ENCODE measurements at places on chromosomes 3 and 15. TPM values are rescaled to one million over a fixed set of nuclear protein-coding genes. Genes with fewer than 3 reads are reported as not detected.

DNA sequence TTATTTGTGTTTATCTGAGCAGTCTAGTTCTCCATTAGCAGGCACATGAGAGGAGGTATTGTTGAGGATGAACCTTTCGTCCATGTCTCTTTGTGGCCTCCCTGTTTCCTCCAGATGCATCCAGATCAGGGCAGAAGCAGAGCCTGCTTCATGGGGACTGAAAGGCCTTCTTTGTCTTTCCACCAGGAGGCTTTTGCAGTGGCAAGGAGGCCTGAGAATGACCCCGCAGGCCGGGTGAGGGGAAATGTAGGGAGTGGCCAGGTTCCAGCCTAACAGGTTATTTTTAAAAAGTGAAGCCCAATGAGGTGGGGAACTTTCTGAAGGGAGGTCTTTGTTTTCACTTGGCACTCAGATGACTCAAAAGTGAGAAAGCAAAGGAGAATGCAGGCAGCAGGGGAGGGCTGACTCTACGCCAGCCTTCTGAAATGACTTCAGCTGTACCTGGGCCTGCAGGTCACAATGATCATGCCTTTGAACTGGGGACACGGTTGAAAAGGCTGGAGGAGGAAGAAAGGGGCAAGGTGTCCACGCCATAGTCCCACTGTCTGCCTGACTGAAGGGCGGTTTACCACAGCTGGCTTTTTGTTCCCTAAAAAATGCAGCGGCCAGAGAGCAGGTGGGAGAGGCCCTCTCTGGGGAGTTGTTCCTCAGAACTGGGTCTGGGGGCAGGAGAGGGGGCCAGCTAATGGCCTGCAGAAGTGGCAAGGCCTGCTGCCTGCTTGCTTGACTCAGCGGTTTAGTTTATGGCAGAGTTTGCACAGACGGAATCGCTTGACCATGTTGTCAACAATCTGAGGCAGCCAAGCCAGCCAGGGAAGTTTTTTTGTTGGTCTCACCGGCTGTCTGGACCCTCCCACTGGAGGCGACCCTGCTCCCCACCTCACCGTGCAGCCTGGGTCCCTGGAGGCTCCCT lies 28.7 kb downstream of the CMTM7 start:
- peak; percentile 98 for DNase-seq

DNA sequence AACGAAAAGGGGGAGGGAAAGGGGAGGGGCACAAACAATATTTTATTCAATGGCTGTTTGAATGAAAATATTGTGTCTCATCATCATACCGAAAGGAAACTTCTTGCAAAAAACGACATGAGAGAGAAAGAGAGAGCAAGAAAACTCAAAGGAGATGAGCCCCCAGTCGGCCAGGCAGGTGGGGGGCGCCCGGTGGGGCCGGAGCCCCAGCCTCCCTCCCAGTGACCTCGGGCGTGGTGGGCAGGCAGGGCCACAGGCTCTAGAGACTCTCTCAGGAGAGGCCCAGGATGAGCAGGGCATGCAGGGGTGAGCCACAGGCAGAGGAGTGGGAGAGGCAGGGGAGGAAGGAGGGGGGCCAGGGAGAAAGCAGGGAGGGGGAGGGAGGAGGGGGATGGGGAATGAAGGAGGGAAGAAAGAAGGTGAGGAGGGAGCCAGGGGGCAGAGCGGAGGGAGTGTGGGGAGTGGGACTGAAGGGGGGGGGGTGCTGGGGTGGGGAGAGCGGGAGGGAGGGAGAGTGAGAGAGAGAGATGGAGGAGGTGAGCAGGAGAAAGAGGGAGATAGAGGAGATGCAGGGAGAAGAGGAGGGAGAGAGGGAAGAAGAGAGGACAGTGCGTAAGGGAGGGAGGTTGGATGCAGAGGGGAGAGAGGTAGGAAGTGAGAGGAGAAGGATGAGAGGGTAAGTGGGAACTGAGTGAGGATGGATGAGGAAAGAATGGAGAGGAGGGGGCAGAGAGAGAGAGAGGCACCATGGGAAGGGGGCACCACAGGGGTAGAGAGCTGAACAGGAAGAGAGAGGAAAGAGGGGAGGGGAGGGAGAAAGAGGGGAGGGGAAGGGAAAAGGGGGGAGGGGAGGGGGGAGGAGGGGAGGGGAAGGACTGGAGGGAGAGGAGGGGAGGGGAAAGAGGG lies 14.1 kb upstream of the TMEM115 start:
- no peak for DNase-seq

- DNase-seq: no peak
Observed at GRCh38 chr3:183400352-183400751, 28.1 kb downstream of the MCF2L2 start.

DNA sequence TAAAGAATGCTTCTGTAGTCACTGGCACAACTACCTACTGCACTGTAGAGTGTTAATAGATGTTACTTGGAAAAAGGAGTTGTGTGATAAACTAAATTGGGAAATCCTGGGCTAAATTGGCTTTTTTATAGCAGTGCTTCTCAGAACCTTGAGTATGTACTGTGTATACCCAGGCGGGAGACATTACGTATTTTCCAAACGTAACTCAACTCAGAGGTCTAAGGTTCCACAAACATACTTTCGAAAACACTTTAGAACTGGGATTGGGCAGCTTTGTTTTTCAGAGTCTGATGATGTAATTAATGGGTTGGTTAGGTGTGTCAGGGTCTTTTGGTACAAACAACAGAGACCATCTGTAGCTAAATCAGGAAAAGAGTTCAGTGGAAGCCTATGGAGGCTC lies 53.5 kb upstream of the CHST2 start:
- no peak for DNase-seq

DNA sequence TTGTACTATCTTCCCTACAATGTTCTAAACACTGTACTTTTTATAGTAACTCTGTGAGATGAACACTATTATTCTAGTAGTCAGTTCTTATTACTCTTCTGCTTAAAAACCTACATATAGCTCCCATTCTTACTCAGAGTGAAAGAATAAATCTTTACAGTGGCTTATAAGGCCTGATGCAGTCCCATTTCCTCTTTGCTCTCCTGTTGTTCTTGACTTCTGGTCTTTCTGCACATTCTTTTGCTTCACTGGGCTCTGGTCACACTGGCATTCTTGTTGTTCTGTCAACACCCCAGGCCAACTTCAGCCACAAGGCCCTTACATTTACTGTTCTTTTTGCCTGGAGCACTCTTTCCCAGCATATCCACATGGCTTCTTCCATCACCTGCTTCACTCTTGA lies 58.2 kb upstream of the TP63 start:
- DNase-seq: no peak

DNA sequence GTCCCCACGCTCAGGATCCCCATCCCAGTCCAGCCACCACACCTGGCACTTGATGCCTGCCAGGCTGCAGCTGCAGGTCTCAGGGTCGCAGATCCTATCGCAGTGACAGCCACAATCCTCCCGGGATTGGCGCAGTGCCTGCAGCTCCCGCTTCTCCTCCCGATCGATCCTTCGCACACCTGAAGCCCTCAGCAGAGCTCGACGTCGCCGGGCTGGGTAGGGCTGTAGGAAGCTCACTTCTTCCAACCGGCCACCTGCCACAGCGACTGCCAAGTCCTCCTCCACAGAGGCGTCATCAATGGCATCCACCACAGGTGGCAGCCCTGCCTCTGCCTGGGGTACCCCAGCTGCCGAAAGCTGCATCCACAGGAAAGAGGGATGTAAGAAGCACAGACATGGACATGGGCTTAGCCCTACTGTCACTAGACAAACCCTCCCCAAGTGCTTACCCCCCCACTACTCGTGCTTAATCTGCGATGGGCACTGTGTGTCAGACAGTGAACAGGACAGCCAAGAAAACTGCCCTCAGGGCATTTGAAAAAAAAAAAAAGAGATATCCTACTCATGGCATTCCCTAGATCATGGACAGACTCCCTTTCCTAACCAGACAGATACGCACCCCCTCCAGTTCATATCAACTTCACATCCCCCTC lies 9.2 kb downstream of the CSRNP1 start:
- DNase-seq: no peak

DNA sequence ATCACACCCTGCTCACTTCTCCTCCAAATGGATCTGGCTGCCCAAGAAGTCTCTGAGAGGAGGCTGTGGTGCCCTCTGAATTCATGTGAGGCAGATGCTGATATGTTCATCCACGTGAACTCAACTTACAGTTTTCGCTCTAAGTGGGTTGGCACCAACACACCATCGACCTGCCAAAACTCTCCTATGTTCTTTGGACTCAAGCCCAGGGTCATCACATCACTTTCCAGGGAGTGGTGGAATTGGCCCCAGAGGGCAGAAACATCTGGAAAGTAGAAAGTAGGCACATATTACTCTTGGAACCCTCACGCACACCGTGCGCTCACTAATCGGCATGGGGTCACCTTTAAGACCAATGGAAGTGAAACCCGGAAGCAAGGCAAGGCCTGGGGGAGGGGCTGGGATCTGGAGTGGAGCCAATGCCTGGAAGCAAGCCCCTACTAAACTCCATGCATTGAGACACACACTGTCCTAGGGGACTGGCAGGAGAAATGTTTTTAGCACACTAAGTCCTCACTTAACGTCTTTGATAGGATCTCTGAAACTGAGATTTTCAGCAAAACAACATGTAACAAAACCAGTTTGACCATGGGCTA lies 41.4 kb downstream of the SSUH2 start:
- no peak for DNase-seq

GRCh38 chr3:104437131-104437750 lies 929.5 kb upstream of the ALCAM start:
- DNase-seq: peak; percentile 75

- peak; percentile 41 for DNase-seq
Observed at GRCh38 chr3:143155756-143156155, 36.2 kb downstream of the CHST2 start.

DNA sequence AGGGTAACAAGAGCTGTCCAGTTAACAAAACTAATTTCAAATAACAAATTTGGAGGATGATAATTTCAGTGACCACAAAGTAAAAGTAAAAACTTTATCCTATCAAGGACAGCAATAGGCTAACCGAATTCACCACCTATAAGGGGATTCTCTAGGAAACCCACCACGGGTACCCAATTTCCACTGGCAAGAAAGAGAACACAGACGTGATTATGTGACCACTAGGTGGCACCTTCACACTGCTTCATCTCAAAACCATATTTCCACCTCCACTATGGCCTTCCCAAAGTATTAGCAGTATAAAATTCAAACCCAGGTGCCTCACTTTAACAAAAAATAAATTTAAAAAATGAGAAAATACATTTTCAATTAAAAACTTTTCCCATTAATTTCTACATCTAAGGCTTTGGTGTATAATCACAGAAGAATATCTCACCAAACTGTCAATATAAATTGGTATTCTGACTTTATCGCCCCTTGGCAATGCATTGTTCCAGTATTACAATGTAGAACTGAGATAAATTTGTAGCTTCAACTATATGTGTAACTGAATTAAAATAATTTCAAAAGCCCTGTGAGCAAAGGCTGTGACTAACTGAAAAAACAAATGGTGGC lies 96.5 kb downstream of the FSIP1 start:
- DNase-seq: peak; percentile 36

- DNase-seq: no peak
Observed at GRCh38 chr3:67699882-67700281, 45.5 kb upstream of the SUCLG2 start.

GRCh38 chr3:139619484-139619883 lies 58.3 kb downstream of the NMNAT3 start:
- DNase-seq: no peak

DNA sequence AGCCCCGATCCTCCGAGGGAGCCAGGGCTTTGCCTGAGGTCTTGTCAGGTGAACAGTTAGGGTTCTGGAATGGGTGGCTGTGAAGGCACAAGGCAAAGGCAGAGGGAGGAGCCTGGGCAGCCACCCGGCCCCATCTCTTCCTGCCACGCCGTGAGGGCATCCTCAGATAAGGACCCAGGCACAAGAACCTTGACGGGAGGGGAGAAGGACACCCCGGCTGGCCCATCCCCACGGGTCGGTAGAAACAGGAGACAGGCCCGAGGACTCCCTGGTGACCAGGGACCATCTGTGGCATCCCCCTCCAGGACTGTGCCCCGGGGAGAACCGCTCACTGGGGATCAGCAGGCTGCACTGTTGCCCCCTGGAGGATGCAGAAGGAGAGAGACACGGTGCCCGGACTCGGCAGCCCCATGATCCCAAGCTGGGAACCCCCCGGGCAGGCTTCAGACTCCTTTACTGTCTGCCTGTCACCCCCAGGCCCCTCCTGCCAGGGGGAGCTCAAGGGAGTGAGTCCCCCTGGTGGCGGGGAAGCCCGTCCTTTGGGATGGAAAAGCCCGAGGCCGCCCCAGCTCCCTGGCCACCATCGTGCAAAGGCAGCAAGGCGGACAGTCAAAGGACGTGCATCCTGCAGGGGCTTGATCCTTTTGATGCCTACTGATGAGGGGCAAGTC lies 12.3 kb upstream of the PCSK6 start:
- DNase-seq: no peak

- DNase-seq: no peak
Observed at GRCh38 chr3:114375608-114376421, 82.0 kb downstream of the TIGIT start.

DNA sequence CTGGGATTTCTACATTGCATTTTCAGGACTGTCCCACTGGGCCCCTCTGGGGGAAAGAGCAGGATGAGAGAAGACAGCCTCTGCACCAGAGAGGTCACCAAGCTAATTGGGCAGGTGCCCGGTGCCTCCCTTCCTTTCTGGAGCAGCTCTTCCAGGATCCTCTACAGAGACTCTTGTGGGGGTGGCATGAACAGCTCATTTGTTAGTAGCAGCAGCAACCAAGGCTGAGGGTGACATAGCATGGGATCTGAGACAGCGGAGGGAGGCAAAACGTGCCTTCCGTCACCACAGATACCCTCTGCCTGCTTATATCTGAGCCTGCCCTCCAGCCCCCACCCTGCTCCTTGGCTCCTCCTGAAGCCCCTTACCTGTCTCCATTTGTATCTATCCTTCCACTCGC lies 83.1 kb upstream of the OXTR start:
- no peak for DNase-seq

- no peak for DNase-seq
Observed at GRCh38 chr3:73073091-73073707, 11.7 kb downstream of the EBLN2 start.

ZNF385D gene
- polyA plus RNA-seq: 7.1 TPM

C3orf85 gene
- not detected for polyA plus RNA-seq

CYP1A2 gene
- not detected for polyA plus RNA-seq

UACA gene
- 19.0 TPM for polyA plus RNA-seq

TMEM207 gene
- polyA plus RNA-seq: not detected

LMAN1L gene
- polyA plus RNA-seq: not detected

OXTR gene
- 0.19 TPM for polyA plus RNA-seq

EFHB gene
- polyA plus RNA-seq: 0.09 TPM

COMMD4 gene
- polyA plus RNA-seq: 158 TPM

GNAT1 gene
- polyA plus RNA-seq: 0.05 TPM

Data from mammary epithelial cell (primary cell).